ENCODE measurements at places on chromosomes 2 and 18. TPM values are rescaled to one million over a fixed set of nuclear protein-coding genes. Genes with fewer than 3 reads are reported as not detected.

Gene PROC
- not detected for total RNA-seq

Gene FIGN
- 0.23 TPM for total RNA-seq

Gene GNLY
- not detected for total RNA-seq

Gene CNRIP1
- 45.3 TPM for total RNA-seq

Gene CEBPZOS
- 13.8 TPM for total RNA-seq

Gene DOK1
- 21.5 TPM for total RNA-seq

Gene CHAC2
- 14.1 TPM for total RNA-seq

Gene XDH
- not detected for total RNA-seq
